ENCODE measurements at places on chromosomes 3 and 15.

DNA sequence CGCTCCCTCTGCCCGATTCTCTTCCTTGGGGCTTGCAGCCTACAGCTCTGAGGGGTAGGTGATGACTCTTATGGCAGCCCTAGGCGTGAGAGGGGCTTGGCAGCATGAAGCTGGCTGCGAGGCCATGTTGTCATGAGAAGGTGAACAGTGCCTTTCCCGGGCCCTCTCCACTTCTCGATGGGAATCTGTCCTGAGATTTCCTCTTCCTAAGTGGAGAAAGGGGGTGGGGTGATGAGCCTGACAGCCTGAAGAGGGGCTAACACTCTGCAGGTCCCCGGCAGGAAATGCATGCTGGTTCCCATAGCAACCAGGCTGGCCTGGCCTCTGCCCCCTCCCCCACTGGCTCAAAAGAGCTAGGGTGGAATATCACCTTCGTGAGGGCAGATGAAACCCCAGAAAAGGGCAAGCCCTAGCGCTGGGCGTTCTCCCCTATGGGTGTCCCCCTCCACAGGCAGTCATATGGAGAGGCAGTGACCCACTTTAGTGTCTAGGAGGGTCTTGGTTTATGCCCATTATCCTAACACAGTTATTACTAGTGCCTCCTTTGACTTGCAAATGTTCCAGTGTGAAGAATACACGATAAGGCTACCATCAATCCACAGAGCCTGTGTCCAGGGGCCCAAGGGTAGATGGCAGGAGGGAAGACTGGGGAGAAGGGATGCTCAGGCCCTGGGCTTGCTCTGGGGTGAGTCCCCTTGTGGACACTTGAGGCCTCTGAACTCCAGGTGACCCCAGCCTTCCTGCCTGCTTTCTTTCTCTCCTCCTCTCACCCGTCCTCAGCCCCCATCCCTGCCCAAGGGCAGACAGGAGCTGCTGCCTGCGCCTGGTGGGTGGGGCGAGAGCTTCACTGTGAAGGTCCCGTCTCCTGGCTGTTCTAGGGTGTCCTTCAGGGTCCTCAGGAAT lies 13.2 kb downstream of the EPHB3 start:
- ATAC-seq = no peak

DNA sequence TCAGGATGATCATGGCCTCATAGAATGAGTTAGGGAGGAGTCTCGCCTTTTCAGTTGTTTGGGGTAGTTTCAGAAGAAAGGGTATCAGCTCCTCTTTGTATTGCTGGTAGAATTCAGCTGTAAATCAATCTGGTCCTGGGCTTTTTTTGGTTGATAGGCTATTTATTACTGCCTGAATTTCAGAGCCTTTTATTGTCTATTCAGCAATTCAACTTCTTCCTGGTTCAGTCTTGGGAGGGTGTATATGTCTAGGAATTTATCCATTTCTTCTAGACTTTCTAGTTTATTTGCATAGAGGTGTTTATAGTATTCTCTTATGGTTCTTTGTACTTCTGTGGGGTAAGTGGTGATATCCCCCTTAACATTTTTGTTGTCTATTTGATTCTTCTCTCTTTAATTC lies 1024.2 kb downstream of the DIPK2A start:
- no peak for ATAC-seq

- ATAC-seq = peak; percentile 73
Observed at GRCh38 chr3:171028779-171029232, 2.3 kb upstream of the SLC2A2 start.

GRCh38 chr3:186414735-186415419 lies 52.8 kb upstream of the DGKG start:
- peak; percentile 81 for ATAC-seq

Data from esophagus mucosa (tissue), 1 donor.